ENCODE measurements at places on chromosomes 6 and 20.

DNA sequence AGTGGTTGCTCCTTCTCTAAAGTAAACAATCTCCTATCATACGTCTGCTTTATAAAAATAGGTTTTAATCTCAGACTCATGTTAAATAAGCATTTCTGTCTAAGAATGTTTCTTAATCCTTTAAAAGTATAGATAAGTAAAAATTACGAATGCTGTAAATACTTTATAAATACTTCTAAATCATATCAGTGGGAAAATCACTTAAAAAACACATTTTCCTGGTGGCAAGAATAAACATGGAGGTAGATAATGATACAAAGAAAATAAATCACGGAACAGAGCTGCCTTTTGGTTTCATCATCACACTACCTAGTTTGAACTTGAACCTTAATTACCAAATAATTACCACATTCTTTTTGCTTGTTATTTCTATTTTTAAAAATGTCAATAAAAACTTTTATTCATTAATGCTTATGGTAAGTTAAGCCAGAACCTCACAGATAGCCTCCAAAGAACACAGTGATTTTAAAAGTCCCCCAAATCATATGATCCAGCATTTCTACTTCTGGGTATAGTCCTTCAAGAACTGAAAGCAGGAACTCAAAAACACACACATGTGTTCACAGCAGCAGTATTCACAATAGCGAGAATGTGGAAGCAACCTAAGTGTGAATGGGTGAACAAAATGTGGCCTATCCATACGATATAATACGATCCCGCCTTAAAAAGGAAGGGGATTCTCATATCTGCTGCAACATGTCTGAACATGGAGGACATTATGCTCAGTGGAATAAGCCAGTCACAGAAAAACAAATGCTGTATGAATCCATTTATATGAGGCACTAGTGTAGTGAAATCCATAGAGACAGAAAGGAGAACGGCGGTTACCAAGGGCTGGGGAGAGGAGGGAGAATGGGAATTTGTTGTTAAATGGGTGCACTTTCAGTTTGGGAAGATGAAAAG is 72.4 kb downstream of the SLC22A23 start:
- no peak for DNase-seq

GRCh38 chr6:151992091-151992490 is 184.6 kb downstream of the ESR1 start:
- no peak for DNase-seq

GRCh38 chr6:11536795-11537194 is 754 bp upstream of the TMEM170B start:
- DNase-seq, result no peak

- no peak for DNase-seq
Measured at GRCh38 chr6:52621631-52622030, 44.8 kb upstream of the TRAM2 start.

DNA sequence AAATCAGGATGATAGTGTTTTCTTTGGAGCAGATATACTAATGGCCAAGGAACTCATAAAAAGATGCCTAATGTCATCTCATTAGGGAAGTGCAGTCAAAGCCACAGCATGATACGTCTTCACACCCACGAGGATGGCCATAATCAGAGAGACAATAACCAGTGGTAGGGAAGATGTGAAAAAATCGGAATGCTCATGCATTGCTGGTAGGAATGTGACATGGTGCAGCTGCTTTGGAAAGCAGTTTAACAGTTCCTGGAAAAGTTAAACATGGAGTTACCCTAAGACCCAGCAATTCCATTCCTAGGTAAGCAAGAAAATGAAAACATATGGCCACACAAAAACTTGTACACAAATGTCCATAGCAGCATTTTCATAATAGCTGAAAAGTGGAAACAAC is 29.9 kb downstream of the BCAS1 start:
- DNase-seq, result no peak

DNA sequence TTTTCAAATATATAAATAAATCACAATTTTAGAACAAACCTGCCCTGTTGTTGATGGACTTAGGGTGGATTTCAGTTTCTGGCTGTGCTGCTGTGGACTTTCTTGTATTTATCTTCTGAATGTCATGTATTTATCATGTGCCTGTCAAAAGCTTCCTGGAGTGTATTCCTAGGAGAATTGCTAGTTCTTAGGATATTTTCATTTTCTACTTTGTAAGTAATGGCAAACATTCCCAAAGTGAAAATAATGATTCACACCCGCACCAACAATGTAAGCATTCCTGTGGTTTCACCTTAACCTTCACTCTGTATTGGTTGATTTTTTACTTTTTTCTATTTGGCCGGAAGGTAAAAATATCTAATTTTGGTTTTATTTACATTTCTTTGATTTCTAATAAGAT is 387.8 kb downstream of the SMOC2 start:
- no peak for DNase-seq

DNA sequence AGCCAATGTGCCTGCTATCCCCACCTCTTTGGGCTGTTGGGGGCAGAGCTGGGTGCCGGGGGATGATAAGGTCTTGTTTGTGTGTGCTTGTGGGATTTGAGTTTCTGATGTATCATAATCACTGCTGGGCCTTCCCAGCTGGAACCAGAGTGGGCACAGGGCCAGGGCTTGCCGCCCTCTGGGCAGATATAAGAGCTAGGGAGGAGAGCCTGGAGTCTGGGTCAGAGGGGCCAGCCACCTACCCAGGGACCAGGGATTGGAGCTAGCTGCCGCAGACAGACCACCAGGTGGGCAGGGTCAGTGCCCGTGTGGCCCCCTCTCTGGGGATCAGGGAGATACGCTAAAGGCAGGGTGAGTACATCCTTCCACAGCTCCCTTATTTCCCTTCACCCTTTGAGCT is 3.1 kb upstream of the TLDC2 start:
- no peak for DNase-seq

- DNase-seq, result no peak
Measured at GRCh38 chr6:29620630-29621029, 12.4 kb downstream of the GABBR1 start.

- DNase-seq, result no peak
Measured at GRCh38 chr6:54095723-54096122, 15.5 kb upstream of the MLIP start.

- no peak for DNase-seq
Measured at GRCh38 chr6:5466281-5467136, 205.2 kb downstream of the FARS2 start.

DNA sequence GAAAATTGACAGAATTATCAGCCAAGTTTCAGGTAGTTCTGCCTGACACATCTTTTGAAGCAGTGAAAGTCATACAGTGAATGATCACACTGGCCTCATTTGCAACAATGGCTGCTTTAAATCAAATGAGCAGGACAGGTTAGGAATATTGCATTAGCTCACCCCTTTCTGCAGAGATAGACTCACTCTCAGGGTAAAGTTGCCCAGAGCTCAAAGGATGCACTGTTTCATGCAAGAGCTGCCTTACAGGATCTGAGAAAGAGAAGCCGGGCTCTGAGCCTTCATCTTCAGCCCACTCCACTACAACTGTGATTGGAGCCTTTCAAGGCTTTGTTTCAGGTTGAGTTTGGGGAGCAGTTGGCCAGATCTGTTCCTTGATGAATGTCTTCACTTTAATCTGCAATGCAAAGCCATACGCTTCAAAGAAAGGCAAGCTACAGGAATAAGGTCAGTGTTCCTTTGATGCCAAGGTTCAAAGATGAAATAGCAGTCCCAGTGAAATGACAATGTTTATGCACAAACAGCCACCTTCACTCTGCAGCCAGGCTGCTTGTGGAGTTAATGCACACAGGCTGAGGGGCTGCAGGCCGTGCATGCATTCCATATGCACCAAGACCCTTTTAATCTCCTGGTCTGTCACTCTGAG is 90.9 kb upstream of the ISM1 start:
- DNase-seq, result no peak

- DNase-seq, result no peak
Measured at GRCh38 chr20:45450097-45450818, 19.3 kb upstream of the WFDC2 start.
